Transverse colon (tissue), 4 donors: ENCODE measurements at places on chromosomes 11 and 22.

- peak; percentile 58 for DNase-seq
Observed at GRCh38 chr11:396948-397548, 3.0 kb downstream of the PKP3 start.

- DNase-seq, result peak; percentile 69
Observed at GRCh38 chr11:133927690-133928627, 28.8 kb downstream of the IGSF9B start.

- DNase-seq, result no peak
Observed at GRCh38 chr11:104620991-104621390, 277.3 kb downstream of the CASP12 start.

DNA sequence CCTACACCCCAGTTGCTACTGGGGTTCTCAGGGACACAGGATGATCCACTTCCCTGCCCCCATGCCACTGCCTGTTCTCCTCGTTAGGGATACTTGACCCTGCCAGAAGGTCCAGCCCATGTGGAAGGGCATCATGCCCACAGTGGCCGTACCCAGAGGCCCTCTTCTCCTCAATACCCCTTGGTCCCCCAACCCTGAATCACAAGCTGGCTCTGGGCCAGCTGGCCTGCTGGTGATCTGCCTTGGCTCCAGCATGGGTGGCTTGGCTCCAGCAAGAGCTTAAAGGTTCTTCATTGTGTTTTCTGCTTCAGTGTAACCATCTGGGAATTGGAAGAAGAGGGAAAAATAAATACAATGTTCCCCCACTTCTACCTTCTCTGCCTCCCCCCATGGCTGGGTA, 11.1 kb upstream of the TPBGL start:
- no peak for DNase-seq

DNA sequence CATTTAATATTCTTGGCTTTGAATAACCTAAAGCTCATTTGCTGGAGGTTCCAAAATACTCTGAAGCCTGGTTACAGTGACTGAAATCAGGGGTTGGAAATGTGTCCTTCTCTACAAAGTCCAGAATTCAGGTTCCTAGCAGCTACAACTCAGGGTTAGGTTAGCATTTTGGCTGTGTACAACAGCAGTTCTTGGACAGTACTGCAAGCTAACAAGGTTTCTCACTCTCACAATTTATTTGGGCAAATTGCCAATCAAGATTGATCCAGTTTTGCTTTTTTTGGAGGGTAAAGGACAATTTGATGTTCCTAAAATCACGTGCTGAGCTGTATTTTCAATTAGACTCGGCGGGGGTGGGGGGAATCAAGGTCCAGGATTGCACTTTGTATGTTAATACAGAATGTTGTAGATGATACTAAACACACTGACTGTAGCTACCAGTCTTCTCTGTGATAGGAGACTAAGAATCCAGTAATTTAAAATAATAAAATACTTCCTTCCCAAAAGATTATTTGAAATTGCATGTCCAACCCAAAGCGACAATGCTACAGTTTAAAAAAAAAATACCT, 49.7 kb upstream of the RAPSN start:
- no peak for DNase-seq

GRCh38 chr22:29245626-29246385, 22.0 kb downstream of the RHBDD3 start:
- DNase-seq, result peak; percentile 75

- DNase-seq, result no peak
Observed at GRCh38 chr11:125390946-125391345, 105.1 kb downstream of the FEZ1 start.

DNA sequence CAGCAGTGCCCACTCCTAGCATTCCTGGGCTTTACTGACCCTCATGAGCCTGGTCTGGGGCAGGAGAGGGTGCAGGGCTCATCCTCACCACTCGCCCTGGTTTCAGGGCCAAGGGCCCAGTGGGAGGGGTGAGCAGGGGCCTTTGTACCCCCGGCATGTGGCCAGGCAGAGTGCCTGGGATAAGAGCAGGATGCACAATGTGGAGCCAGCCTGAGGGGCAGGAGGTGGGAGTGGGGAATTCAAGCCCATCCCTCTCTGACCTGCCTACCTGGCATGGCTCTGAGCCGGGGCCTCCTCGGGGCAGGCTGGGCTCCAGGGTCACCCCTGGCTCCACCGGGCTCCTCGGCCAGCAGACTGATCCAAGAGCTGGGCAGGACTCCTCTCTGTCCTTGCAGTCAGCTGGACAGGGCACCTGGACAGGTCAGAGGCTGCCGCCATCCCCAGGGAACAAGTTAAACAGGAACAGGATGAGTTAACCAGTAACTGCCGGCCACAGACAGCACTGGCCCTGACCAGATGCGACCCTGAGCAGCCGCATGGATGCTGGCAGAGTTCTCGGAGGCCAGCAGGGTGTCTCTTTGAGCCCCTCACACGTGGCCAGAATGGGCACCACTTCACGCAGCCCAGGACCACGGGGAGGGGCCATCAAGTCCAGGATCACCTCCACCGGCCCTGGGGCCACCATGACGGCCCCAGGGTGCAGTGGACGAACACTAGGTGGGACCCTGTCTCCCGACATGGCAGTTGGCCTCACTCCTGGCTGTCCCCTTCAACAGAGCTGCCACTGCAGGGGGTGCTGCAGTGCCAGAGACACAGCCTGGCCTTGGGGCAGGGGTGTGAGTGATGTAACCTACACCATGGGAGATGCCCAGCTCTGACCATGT, 5.0 kb downstream of the SIGIRR start:
- DNase-seq, result no peak

DNA sequence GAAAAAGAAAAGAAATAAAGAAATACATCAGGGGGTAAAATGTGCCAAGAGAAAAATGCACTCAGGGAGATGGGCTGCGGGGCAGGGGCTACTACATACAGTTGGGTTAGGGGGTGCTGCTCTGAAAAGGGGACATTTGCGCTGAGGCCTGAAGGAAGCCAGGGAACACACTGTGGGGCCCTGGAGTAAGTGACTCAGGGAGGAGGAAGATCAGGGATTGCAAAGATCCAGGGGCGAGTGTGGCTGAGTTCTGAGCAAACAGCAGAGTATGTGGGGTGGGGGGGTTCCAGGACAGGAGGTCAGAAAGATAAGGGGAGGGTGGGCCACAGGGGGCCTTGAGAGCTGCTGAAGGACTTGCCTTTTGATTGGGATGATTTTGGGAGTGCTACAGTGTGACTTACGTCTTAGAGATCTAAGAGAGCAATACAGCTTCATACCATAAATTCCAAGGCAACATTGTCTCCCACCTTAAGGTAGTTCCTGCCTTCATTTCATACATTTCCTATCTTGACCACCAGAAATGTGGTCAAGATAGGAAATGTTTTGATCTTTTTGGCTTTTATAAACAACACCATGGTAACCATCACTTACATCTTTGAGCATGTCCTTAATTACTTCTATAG, 5.8 kb downstream of the A4GALT start:
- no peak for DNase-seq

GRCh38 chr22:46931881-46932280, 169.4 kb downstream of the TBC1D22A start:
- DNase-seq, result no peak

GRCh38 chr11:7927635-7928034, 3.4 kb downstream of the OR10A6 start:
- DNase-seq, result no peak

DNA sequence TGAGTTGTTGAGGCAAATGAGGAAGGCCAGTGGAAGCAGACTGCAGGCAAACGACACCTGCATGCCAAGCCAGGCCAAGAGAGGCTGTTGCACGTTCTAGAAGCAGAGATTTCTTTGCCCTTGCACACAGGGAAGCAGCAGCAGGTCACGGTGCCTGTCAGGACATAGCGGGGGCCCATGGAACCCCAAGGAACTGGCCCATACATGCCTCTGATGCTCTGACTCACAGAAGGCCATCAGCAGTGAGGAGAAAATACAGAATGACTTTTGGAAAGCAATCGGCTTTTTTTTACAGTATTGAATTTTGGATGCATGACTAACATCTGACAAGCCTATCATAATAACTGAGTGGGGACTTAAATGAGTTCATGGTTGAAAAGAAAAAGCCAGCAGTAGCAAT, 123.9 kb downstream of the MPPED1 start:
- DNase-seq, result no peak

DNA sequence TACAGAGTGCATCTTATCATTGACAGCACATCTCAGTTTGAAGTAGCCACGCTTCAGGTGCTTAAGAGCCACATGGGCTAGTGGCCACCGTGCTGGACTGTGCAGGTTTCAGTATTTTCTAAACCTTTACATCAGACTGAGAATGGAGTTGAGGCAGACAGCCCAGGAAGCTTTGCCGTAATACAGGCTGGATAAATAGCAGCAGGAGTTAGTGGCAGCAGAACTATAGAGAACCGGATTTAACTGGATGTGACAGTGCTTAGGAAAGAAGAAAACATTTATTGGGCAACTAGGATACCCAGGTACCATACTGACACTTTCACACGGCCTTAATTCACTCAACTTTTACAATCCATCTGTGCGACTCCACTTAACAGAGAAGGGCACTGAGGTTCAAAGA, 145.5 kb downstream of the LARGE1 start:
- no peak for DNase-seq

GRCh38 chr11:81870066-81870412, 863.6 kb downstream of the FAM181B start:
- DNase-seq, result no peak

DNA sequence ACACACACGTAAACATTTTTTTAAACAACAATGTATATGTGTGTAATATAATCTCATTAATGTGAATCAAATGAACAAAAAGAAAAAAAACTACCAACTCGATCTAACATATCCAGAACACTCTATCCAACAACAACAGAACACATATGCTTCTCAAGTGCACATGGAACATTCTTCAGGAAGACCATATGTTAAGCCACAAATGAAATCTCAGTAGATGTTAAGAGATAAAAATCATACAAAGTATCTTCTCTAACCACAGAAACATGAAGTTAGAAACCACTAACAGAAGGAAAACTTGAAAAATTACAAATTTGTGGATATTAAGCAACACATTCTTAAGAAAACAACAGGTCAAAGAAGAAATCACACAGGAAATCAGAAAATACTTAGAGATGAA, 25.5 kb upstream of the TMEM45B start:
- DNase-seq, result no peak

- DNase-seq, result no peak
Observed at GRCh38 chr11:83734120-83734519, 448.0 kb upstream of the CCDC90B start.

GRCh38 chr11:95247127-95247684, 16.2 kb upstream of the SESN3 start:
- DNase-seq, result no peak

GRCh38 chr22:22151308-22151707, 93.3 kb upstream of the VPREB1 start:
- DNase-seq, result no peak

GRCh38 chr11:78834886-78835285, 260.2 kb upstream of the NARS2 start:
- DNase-seq, result no peak

DNA sequence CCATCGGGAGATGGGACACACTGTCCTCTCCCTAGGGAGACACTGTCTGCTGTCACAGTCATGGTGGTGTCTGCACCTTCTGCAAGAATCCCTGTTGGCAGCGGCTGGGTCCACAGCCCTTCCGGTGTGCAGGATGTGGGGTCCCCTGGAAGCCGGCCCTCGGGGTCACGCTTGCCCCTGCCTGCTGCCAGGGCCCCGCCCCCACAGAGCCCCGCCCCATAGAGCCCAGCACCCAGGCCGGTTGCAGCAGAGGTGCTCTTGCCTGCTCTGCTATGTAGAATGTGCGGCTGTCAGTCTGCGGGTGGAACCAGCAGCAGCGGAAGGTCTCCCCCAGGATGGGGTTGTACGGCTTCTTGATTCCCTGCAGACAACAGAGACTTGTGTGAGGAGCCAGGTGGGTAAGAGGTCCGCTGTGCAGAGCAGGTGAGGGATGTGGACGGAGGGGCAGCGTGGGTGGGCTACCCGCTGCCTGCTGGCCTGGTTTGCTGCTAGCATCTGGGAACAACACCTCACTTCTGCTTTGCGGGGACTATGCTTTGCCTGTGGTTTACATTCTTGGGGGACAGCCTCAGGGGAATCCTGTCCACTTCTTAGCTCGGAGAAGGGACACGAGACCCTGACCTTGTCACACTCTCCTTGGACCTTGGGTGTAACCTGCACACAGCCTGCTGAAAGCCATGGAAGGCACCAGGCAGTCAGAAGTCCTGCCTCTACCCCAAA, 44.9 kb upstream of the CARS1 start:
- no peak for DNase-seq

DNA sequence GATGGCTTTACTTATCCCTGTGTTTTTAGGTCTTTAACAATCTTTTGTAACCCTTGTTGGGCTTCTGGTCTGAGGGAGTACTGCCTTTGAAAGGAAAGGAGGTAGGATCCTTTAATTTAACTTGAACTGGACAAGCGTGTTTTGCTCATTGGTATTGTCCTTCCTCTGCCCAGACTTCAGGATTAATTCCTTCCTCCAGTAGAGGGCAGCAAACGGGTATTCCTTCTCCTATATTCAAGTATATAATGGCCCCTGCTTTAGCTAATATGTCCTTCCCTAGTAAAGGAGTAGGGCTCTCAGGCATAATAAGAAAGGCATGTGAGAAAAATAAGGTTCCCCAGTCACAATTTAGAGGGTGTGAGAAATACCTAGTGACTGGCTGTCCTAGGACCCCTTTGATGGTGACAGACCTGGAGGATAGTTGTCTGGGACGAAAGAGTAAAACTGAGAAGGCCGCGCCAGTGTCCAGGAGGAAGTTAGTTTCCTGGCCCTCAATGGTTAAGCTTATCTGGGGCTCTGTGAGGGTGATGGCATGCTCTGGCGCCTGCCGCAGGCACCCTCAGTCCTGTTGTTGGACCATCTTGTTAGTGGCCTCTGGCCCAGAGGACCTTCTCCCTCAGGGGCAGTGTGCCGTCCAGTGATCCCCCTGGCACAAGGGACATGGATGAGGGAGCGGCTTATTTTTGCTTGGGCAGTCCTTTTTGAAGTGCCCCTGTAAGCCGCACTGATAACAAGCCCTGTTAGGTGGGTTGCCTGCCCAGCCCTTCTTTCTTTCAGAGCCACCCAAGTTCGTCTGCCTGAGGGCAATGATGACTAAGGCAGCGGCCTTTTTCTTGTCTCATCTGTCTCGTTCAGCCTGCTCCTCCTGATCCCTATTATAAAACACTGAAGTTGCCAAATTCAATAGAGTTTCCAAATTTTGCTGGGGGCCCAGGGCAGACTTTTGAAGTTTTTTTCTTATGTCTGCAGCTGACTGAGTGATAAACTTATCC, 51.8 kb downstream of the C11orf71 start:
- peak; percentile 49 for DNase-seq

DNA sequence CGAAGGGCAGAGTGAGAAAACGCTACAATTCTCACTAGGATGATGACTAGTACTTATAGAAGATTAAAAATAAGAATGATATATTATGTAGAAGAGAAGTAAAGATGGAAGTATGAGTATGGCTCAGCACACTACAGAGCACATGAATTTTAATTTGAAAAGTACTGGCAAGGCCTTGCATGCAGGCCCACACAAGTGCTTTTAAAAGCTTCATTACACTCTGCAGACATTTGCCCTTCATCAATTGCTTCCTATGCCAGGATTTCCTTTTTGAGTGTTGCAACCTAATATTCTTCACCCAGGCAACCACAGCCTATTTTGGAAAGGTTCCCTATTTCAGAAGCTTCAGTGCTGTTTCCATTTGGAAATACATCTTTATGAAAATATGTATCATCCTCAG, 81.1 kb downstream of the LARGE2 start:
- no peak for DNase-seq

GRCh38 chr11:112770033-112770432, 191.2 kb upstream of the NCAM1 start:
- no peak for DNase-seq
